ENCODE measurements at places on chromosomes 4 and X.

- DNase-seq: no peak
These were observed 2.3 kb upstream of the PPP2R3B start for GRCh38 chrX:389021-389441.

DNA sequence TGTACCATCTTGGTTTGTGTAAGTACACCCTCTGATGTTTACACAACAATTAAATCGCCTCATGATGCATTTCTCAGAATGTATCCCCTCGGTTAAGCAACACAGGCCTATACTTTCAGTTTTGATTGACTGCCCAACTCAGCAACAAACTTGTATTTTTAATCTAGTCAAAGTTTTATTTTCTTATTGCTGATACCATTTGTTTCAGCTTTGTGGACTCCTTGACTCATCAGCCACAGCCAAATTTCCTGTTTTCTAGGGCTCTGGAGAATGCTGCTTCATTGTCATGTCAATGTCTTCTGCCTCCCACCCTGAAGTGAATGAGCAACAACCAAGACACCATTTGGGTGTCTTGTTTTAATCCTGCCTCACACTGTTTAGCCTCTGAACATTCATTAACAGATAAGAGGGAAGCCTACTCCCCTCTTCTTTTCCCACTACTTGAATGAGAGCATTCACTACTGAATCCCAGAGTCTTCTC is 14.0 kb downstream of the BBS12 start:
- no peak for DNase-seq

- no peak for DNase-seq
These were observed 3.1 kb downstream of the NKX1-1 start for GRCh38 chr4:1403177-1403583.

DNA sequence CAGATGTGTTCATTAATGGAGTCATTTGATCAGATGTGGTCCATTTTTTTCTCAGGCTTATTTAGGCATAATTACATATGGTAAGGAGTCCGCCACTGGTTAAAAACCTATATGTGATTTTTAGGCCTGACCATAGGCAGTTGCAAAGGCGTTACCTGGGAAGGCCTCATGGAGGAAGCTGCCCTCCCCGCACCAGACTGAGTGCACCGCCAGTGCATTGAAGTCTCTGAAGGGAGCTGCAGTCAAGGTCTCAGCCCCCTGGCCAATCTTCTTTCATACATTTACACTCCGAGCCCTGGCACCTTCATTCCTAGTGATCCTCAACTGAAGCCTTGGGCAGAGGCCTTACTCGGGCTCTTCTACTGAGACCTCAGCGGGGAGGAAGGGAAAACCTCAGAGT is 898.2 kb upstream of the AGA start:
- no peak for DNase-seq

DNA sequence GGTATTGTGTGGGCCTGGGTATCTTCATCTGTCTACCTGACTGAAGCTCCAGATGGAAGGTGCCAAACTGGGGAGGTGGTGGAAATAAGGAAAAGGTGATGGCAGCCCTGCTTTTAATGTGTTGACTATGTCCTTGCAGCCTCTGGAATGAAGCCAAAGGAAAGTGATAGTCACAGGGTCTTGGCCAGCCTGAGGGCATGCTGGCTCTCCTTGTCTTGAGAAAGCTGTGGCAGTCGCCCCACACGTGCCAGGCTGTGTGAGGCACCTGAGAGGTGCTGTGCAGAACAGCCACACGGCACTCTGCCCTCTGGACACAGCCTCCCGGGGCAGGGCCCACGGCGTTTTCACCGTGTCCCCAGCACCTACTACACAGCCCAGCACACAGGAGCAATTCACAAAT is 77.6 kb downstream of the NAT8L start:
- DNase-seq: no peak

GRCh38 chr4:153021276-153021675 is 85.2 kb downstream of the FHDC1 start:
- DNase-seq: no peak

DNA sequence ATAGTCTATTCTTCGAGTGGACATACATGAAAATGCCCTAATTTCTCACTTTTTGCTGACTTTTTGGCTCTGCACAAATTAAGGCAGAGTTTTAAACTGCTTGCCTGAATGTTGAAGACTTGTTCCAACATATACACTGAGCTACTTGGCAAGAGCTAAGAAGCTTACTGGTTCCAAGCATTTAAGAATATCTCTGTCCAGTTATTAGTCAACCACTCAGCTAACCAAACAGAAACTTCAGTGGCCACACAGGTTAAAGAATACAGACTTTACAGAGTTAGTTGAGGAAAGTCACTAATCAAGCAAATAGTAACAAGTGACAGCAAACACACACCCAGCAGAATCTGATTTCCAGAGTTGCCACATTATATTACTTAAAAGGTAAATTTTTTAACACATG is 35.5 kb downstream of the AMER1 start:
- DNase-seq: no peak

DNA sequence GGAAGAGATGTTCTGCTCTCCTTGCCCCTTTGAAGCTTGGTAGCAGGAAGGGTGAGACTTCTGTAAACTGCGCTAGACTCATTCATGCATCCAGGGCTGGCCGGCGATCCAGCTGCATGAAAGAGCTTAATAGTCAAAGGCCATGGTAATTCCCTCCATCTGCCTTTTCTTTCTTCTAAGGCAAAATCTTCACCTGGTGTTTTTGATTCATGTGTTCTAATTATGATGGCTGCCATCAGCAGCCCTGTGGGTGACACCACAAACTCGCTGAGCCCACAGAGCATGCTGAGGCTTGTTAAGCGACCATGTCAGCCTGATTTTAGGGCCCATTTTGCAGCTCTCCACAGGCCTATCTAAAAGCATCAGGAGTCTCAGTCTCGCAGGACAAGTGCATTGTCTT is 450.1 kb upstream of the TENM3 start:
- DNase-seq: no peak

GRCh38 chr4:16691450-16691849 is 207.0 kb downstream of the LDB2 start:
- DNase-seq: no peak

- DNase-seq: no peak
These were observed 32.3 kb upstream of the CXCL8 start for GRCh38 chr4:73707918-73708577.

DNA sequence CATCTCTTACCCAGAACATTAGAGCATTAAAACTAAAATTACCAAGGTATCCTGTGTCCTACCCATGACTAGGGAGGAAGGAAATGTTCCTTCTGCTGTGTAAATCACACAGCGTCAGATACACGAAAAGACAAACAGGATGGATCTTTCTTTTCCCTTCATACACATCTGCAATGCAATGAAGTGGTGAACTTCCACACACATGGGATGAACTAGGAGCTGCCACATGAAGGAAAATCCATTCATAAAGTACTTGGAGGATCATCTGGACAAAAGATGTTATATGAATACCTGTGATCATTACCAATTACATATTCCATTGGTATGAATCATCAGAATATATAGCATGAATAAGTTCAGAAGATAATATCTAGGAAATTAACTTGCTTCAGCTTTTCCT is 46.2 kb downstream of the LDB2 start:
- DNase-seq: no peak

DNA sequence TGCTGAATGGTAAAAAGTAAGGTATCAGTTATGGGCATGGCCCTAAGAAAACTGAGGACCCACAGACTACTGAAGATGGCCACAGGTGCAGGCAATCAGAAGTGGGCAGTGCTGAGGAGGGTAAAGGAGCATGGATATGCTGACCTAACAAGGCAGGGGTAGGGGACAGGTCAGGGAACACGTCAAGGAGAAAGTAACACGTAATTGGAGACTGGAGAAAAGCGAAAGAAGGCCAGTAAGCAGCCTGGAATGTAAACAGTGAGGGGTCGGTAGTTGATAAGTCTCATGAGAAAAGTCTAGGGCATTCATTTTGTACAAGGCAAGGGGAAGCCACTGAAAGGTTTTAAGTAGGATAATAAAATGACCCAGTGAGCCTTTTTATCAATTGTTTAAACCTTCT is 153.3 kb downstream of the PRDM5 start:
- no peak for DNase-seq

- no peak for DNase-seq
These were observed 1.5 kb upstream of the PARM1 start for GRCh38 chr4:74931376-74931775.

DNA sequence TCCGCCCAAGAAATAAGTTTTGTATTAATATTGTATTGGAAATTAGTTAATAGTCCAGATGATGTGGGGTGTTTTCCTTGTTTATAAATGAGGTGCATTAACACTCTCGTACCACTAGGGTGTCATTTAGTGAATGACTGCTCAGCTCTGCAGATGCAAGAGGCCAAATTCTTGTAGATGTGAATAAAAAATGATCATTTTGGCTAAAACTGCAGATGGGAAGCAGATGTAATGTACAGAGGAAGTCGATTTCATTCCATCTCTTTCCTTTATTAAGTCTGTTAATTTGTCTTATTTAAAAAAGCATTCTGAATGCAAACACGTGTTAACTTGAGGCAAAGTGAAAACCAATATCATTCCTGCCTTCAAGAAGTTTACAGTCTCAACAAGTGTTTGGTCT is 108.1 kb downstream of the DHX15 start:
- DNase-seq: no peak

- DNase-seq: no peak
These were observed 527.4 kb downstream of the C4orf33 start for GRCh38 chr4:129623233-129623875.

- DNase-seq: no peak
These were observed 66.0 kb upstream of the ADRA2C start for GRCh38 chr4:3700223-3700622.

GRCh38 chrX:152930516-152930915 is 32.6 kb downstream of the ZNF185 start:
- no peak for DNase-seq

DNA sequence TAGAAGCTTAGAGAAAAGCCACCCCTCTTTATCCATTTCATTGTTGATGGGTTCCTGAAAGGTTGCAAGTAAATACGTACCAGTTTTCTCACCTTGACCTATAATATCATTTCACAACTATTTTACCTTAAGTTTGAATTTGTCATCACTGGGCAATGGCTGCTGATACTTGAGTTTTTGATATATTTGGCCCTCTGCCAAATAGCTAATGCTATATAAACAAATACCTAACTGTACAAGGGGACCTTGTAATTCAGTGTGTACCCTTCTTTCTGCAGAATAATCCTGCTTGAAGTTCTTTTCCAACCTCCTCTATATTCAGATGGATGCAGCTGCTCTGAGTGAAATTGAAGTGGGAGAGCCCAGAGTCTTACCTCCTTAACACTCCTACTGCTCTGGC is 19.0 kb upstream of the GLUD2 start:
- no peak for DNase-seq

DNA sequence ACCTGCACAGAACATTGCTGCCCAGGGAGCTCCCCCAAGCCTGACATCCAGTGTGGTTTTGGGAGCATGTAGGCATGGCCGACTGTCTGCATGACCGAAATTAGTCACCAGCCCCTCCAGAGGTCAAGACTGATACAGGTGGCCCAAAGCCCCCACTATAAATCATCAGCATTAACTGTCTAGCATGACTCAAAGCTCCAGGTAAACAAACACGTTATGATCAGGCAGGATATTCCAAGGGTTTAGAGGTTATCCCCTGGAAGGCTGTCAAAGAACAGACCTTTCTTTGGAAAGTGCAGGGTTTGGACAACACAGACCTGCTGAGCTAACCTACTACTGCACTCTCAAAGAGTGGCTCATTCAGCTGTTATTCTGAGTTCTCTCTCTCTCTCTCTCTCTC is 2.1 kb upstream of the FAM9A start:
- DNase-seq: no peak
